HCT116 (cell line): ENCODE measurements at places on chromosomes 11 and 22.

- no peaks in the 10 kb centered on the region for H3K27me3 ChIP-seq
- no peaks in the 10 kb centered on the region for H3K36me3 ChIP-seq
- DNase-seq, result no peak
- H3K4me3 ChIP-seq, result no peak overlapping the region
These were observed 39.6 kb downstream of the CSNK2A3 start for GRCh38 chr11:11313426-11313825.

GRCh38 chr11:69476509-69476961 is 4.9 kb upstream of the LINC01488 start:
- no peaks in the 10 kb centered on the region; the same call in 1 of the 2 replicates for H3K4me1 ChIP-seq
- H3K4me3 ChIP-seq, result no peak overlapping the region
- DNase-seq, result no peak
- no peak overlapping the region for H3K27ac ChIP-seq

GRCh38 chr11:96246718-96247552 is 96.1 kb downstream of the MAML2 start:
- H3K27ac ChIP-seq, result peak overlapping the region; percentile 31
- no peaks in the 10 kb centered on the region for H3K27me3 ChIP-seq
- H3K4me3 ChIP-seq, result peak overlapping the region; percentile 10; the same call in 1 of the 2 replicates
- peak; percentile 63 for DNase-seq
- no peaks in the 10 kb centered on the region for H3K36me3 ChIP-seq

GRCh38 chr22:49296561-49296960 is 531.1 kb downstream of the BRD1 start:
- no peaks in the 10 kb centered on the region for H3K36me3 ChIP-seq
- no peaks in the 10 kb centered on the region for H3K4me1 ChIP-seq
- peaks cover 14% of the 10 kb centered on the region for H3K27me3 ChIP-seq
- H3K4me3 ChIP-seq, result no peak overlapping the region
- DNase-seq, result no peak

DNA sequence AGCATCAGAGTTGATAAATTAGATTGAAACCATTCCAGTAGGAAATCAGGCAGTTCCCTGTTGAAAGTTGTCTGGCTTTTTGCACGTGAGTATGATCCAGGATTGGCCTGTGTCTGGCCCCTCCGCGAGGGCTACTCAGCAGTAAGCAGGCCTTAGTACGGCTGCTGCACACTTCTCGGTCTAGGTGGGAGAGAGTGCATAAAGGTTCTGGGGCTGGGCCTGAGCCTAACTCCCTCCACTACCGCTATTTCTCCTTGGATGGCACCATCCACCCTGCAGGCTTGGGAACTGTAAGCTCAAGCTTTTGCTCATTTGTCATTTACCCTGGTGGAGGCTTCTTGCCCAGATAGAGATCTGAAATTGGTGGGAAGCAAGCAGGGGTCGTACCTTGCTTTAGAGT is 22.0 kb downstream of the TUB start:
- no peaks in the 10 kb centered on the region for H3K4me1 ChIP-seq
- peaks cover 4% of the 10 kb centered on the region; the same call in 1 of the 2 replicates for H3K27me3 ChIP-seq
- H3K36me3 ChIP-seq, result no peaks in the 10 kb centered on the region
- no peak for DNase-seq

GRCh38 chr11:44150401-44150800 is 54.9 kb downstream of the EXT2 start:
- H3K36me3 ChIP-seq, result 0 out of 2 replicates have a peak, but pooled peaks cover 7% of the 10 kb centered on the region
- no peaks in the 10 kb centered on the region for H3K4me1 ChIP-seq
- H3K27ac ChIP-seq, result no peak overlapping the region
- DNase-seq, result no peak
- no peaks in the 10 kb centered on the region for H3K27me3 ChIP-seq

GRCh38 chr11:120403966-120404365 is 67.8 kb downstream of the ARHGEF12 start:
- H3K27ac ChIP-seq, result no peak overlapping the region
- peaks cover 29% of the 10 kb centered on the region for H3K4me1 ChIP-seq
- no peaks in the 10 kb centered on the region for H3K36me3 ChIP-seq
- no peak for DNase-seq
- no peaks in the 10 kb centered on the region for H3K27me3 ChIP-seq
